Activated CD8-positive, alpha-beta memory T cell treated with anti-CD3 and anti-CD28 coated beads for 4 hours (primary cell): ENCODE measurements at places on chromosomes 3 and 15.

GRCh38 chr15:70505936-70506912, 257.1 kb downstream of the UACA start:
- DNase-seq, result no peak

GRCh38 chr3:2910997-2911396, 199.2 kb downstream of the IL5RA start:
- DNase-seq, result no peak

DNA sequence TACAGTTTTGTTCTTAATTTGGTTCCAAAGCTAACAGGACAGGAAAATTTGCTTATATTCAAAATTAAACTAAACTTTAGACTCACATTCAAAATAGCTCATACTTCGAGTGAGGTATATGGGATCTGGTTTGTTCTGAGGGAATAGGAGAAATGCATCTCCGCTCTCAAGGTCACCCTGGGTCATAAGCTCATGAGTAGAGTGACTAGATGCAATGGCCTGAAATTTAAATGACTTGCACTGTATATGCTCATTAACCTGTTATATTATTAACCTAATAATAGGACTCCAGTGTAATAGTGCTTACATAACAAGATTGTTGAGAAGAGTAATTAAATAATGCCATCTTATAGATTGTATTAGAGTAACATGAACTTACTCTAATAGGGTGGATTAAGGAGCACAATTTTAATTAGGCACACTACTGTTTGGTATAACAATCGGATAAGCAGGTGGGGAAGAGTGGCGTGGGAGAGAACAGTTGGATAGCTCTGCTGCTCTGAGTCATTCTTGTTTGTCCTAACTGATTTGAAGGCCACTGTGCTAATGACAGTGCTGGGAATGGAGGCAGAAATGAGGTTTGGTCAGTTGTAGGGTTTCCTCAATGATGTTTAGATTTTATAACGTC, 5.2 kb downstream of the NKTR start:
- DNase-seq, result no peak

DNA sequence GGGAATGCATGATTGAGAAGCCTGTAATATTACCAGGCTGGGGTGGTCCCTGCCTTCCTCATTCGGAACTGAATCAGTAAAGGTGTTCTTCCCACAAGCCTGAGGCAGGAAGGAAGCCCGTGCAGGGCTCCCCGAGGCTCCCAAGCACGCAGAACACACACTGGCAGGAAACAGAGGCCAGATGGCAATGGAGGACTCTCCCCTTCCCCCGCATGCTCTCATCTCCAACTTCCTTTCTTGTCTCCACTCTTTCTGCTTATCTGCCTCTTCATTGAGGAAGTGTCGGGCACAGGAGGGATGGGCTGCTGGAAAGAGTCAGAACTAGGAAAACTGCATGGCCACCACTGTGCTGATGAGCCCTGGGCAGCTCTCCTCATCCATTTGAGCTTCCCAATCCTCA, 123.5 kb downstream of the NUP210 start:
- DNase-seq, result no peak

- DNase-seq, result no peak
Observed at GRCh38 chr15:68933001-68933400, 2.7 kb downstream of the SPESP1 start.

DNA sequence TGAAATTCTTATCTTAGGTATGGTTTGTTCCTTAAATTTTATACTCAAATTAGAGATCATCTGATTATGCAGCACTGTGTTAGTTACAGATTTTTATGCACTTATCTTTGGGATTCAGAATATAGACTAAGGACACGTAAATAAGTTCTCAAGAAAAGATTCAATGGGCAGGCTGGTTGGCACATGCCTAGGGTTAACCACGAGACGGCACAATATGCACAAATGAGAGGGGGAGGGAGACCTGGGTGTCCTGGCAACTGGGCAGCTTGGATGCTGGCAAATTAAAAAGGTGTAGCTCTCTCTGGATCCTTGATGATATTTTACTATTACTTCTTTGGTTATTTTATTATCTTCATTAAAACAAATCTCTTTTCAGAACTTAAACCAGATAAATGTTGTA, 672 bp downstream of the AADAC start:
- DNase-seq, result no peak

- DNase-seq, result no peak
Observed at GRCh38 chr3:89234620-89235019, 127.2 kb downstream of the EPHA3 start.

GRCh38 chr3:59249698-59250361, 200.0 kb upstream of the CFAP20DC start:
- DNase-seq, result no peak

DNA sequence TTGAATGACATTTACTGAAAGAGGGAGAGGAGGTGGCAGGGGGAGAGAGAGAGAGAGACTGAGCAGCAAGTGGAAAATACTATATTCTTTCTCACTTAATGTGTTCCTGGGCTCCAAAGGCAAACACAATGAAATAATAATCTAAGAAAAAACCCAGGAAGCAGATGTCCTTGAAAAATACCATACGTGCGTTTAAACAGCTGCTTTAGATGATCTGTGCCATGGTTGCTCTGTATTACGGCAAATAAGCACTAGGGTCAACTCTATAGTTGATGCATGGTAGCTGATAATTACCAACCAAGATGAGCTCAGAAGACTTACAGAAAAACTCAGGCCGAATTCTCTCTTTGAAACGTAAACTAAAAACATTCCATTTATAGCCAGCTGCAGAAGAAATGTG, 410.3 kb upstream of the TBL1XR1 start:
- DNase-seq, result no peak

DNA sequence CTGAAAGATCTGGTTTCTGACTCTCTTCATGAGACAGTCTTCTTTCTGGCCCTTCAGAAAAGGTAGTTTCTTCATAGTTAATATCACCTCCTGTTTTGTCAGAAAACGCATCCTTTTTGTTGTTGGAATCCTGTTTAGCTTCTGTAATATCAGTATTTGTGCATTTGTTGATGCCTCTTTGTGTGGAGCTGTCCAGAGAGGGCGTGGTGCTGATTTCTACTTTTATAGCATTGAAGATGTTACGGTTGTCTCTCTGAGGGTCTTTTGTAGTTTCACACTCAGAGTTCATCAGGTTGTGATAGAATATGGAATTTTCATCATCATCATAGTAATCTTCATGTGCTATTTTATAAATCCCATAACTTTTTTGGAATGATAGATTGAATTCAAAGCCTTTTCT, 8.9 kb downstream of the GPR149 start:
- no peak for DNase-seq
